NCI-H1436 (cell line): ENCODE measurements at places on chromosomes 12 and 14.

- no peak for DNase-seq
These were observed 605.0 kb upstream of the USP15 start for GRCh38 chr12:61655241-61655640.

DNA sequence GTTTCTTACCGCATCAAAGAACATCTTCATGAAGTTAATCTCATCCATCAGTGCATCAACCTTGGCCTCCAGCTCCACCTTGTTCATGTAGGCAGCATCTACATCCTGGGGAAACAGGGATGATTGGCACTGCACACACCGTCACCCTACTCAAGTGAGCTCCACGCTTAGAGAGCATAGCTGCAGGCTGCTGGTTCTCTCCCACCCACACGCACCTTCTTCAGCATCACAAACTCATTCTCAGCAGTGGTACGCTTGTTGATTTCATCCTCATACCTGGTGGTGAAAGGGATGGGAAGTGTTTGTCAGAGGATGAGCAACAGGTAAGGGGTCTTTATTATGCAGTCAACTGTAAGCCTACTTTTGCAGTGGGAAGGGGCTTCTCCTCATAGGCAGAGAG lies 2.3 kb downstream of the KRT5 start:
- no peak for DNase-seq

DNA sequence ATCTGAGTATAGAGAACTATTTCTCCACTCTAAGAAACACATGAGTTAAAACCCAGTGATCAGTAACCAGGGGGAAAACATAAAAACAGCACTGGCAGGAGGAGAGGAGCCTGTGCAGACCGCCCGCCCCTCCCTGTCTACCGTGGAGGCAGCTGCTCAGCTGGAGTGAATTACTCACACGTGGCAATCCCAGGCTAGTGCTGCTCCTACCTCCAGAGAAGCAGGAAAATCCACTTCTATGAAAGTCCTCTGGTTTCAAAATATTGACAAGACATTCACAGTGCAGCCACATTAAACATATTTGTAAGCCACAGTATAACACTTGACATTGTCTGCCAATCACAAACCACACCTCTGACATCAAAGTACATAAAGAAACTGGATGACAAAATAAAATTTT lies 16.7 kb downstream of the TMEM132D start:
- DNase-seq: no peak

- no peak for DNase-seq
These were observed 1.6 kb upstream of the ATP2B1 start for GRCh38 chr12:89709995-89710872.

GRCh38 chr12:115697340-115697739 lies 580.2 kb downstream of the MED13L start:
- peak; percentile 62 for DNase-seq

DNA sequence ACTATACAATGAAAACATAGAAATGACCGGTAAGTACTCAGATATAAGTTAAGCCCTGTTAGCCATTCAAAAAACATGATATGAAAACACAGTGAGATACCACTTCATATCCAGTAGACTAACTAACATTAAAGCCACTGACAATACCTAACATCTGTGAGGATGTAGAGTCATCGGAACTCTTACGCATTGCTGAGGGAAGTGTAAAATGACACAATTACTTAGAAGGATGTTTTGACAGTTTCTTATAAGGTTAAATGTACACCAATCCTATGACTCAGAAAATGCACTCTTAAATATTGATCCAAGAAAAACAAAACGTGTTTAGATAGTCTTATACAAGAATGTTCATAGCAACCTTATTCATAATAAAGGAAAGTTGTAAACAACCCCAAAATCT lies 782.9 kb downstream of the BCL11B start:
- DNase-seq: no peak

- no peak for DNase-seq
These were observed 2.4 kb downstream of the LRIG3 start for GRCh38 chr12:58917699-58918468.

DNA sequence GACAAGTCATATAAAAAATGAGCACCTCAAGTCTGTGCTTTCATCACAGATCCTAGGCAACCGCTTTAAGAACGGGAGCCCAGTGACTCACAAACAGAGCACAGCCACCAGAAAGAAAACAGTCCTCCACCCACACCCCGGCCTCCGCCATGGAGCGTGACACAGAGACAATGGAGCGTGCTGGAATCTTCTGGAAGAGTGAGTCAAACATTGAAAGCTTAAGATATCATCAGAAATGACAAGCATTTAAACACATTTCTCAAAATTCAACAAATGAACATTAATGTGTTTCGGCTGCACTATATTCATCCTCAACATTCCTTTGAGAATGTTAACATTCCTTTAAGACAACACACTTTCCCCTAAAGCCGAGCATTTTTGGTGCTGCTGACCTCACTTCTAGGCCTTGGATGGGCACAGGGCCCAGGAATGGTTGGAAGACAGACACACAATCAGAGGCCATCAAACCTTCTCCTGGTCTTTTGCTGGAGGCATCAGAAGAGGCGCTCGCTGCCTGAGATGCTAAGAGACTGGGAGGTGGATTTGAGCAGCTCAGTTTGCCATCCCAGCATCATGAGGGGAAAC lies 23.6 kb upstream of the TMEM132D start:
- no peak for DNase-seq

GRCh38 chr12:128276471-128276870 lies 9.5 kb downstream of the TMEM132C start:
- no peak for DNase-seq

DNA sequence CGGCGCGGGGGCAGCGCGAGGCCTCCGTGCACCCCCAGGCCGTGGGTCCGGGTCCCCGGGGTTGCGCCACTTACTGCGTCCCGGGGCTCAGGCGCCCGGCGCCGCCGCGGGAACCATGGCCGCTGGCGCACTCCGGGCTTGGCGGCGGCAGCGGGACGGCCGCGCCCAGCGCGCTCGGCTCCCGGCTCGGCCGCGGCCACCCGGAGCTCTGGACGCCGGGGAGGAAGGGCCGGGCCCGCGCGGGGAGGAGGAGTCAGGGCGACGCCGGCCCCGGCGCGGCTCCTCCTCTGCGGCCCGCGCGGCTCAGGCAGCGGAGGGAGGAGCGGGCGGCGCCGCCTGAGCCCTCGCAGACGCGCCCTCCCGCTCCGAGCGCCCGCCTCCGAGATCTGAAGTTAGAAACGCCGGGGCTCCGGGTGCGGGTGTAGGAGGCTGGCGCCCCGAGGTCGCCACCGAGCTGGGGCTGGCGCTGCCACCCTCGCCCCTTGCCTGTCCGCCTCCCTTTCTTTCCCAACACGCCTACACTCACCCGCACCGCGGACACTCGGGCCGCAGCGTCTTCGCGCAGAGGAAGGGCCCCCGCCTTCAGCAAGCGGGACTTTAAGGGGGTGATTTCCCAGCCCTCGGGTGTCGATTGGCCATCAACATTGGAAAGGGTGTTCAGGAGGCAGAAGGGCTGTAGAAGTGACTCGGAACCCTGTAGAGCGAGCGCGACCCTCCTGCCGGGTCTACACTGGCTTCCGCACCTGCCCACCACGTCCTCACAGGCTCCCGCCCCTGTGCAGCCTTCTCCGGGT lies at the start of gene NIN:
TSS of gene NIN (minus strand) at position 231 of the 794 bp plus-strand sequence. CDS start 9,106 bp downstream, outside the sequence.
- peak; percentile 69 for DNase-seq

- DNase-seq: peak; percentile 56
These were observed 32.4 kb downstream of the AK7 start for GRCh38 chr14:96424109-96424989.

DNA sequence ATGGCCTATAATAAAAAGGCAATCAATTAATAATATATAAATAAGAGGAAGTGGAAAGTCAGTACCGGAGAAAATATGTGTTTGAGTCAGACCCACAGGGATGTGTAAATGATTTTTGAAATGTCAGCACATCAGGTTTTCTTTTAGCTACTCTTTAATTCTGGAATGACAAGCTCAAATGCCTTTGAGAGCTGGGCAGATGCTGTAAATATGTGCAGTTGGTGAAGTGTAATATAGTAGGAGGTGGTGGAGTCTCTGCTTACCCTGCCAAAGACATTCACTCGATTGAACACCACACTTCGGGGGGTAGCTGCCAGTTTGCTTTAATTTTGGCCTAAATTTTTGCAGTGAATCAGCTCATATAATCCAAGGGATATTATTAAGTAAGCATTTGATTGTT lies 93.0 kb downstream of the PLEKHA5 start:
- DNase-seq: no peak

DNA sequence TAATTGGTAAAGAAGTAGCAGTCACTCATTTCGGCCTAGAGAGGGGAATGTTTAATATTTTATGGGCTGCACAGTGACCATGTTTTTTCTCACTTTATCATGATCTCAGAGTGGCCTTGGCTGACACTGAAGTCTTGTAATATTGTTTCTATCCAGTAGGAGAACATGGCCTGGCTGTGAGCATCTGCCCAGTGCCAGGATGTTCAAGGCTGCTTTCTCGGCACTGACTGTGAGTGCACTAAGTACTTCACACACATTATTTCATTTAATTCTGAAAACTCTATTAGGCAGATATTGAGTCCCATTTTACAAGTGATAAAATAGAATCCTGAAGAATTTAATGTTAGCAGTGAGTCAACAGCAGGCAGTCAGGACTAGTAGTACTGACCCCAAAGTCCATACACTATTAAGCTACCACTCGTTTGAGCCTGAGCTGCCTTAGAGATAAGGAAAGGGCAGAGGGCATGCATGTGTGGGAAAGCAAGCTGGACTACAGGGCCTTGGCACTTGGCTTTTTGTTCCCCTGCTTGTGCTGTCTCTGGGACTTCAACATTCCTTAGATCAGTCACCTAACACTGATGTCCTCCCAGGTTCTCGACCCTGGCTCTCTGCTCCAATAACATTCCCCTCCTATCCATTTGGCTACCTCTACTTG lies 42.2 kb upstream of the APPL2 start:
- no peak for DNase-seq

DNA sequence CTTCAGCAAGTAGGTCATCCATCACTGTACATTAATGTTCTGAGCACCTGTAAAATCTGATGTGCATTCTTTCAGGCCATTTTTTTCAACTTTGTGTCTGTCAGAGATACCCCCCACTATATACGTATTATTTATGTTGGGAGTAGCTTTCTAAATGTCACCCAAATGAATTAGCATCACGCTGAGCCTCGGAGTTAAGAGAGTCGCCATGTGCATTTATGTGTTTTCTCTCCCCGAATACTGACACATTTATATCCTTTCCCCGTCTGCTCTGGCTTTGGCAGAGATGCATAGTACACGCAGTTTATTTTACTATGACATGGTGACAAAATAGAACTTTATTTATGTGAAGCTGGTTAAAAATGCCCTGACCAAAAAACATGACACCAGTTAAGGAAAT lies 216.4 kb downstream of the SLC25A21 start:
- no peak for DNase-seq

GRCh38 chr14:20934148-20934762 lies 21.0 kb upstream of the RNASE2 start:
- DNase-seq: no peak

- no peak for DNase-seq
These were observed 5.1 kb upstream of the MAGOHB start for GRCh38 chr12:10618338-10618987.

GRCh38 chr14:90979515-90979914 lies 80.9 kb downstream of the RPS6KA5 start:
- no peak for DNase-seq

DNA sequence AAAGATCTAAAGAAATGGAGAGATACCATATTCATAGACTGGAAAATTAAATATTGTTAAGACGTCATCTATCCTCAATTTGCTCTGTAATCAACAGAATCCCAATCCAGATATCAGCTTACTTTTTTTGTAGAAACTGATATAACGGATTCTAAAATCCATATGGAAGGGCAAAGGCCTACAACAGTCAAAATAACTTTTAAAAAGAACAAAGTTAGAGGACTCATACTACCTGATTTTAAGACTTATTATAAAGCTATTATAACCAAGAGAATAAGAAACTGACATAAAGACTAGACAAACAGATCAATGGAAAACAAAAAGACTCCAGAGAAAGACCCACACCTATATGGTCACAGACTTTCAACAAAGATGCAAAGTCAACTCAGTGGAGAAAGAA lies 6.0 kb downstream of the DDX24 start:
- no peak for DNase-seq

GRCh38 chr14:34300882-34301734 lies 160.9 kb downstream of the SPTSSA start:
- peak; percentile 26 for DNase-seq

GRCh38 chr12:101002696-101003419 lies 207.2 kb downstream of the SLC5A8 start:
- no peak for DNase-seq

DNA sequence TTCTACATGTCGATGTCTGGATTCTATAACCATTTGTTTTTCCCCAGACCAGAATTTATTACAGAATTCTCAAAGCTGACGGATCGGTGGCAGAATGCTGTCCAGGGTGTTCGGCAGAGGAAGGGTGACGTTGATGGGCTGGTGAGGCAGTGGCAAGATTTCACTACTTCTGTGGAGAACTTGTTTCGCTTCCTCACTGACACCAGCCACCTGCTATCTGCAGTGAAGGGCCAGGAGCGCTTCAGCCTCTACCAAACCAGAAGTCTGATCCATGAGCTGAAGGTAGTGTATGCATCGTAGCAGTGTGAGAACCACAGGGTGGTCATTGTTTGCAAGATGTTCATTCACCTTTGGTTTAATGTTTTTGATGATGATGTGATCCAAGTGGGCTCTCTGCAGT lies 124.0 kb downstream of the ESR2 start:
- no peak for DNase-seq

GRCh38 chr14:62126879-62127478 lies 364.8 kb downstream of the SNAPC1 start:
- peak; percentile 56 for DNase-seq

DNA sequence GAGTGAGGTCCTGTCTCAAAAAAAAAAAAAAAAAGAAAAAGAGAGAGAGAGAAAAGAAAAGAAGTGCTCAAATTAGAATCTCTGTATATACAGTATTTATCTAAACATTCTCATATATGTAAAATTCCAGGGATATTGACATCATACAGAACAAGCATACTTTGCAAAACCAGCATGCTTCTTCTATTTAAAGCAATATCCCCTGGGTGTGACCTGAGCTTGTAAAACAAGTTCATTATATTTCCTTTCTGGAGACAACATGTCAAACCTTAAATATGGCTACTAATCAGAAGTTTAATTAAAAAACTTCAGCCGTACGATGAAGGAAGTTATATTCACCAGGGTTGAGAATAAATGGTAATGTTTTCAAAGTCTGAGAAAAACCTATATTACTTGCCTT lies 175.8 kb upstream of the HMGA2 start:
- DNase-seq: no peak

- DNase-seq: peak; percentile 39
These were observed at the start of gene TMEM121 for GRCh38 chr14:105525861-105526775. TSS of gene TMEM121 (plus strand) at chr14:105526583. CDS start at chr14:105528835, 2,252 bp downstream.

- DNase-seq: no peak
These were observed 87.4 kb downstream of the TTC8 start for GRCh38 chr14:88911809-88912208.

GRCh38 chr12:48961331-48961730 lies 4.0 kb upstream of the ARF3 start:
- DNase-seq: no peak

- DNase-seq: no peak
These were observed 323.7 kb downstream of the PAWR start for GRCh38 chr12:79367032-79367589.

- DNase-seq: no peak
These were observed 88.7 kb downstream of the ACADS start for GRCh38 chr12:120814203-120814902.
